ENCODE measurements at places on chromosomes 7 and 10.

DNA sequence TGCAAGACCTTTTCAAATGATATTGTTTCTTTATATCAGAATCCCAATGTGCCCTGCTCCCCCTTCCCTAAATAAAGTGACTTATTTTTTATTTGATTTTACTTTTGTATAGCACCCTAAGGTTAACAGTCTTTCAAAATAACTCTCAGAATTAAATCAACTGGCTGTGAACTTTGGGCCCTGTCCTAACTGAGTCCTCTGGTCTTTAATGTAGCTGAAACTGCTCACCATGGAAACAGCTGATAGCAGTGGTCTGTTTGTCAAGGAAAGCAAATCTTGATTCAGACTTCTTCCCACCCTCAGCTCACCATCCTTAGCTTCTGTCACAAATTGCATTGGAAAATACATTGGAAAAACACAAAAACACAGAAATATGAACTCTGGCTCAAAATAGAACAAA is 105.2 kb upstream of the PRPS1L1 start:
- DNase-seq = no peak

GRCh38 chr7:70679661-70680060 is 452.3 kb upstream of the GALNT17 start:
- DNase-seq = no peak

GRCh38 chr7:151470711-151471110 is 30.8 kb upstream of the CRYGN start:
- no peak for DNase-seq

- DNase-seq = no peak
Observed at GRCh38 chr10:21490028-21490710, 35.3 kb downstream of the SKIDA1 start.

- DNase-seq = no peak
Observed at GRCh38 chr10:44970812-44971395, 7.7 kb downstream of the DEPP1 start.

DNA sequence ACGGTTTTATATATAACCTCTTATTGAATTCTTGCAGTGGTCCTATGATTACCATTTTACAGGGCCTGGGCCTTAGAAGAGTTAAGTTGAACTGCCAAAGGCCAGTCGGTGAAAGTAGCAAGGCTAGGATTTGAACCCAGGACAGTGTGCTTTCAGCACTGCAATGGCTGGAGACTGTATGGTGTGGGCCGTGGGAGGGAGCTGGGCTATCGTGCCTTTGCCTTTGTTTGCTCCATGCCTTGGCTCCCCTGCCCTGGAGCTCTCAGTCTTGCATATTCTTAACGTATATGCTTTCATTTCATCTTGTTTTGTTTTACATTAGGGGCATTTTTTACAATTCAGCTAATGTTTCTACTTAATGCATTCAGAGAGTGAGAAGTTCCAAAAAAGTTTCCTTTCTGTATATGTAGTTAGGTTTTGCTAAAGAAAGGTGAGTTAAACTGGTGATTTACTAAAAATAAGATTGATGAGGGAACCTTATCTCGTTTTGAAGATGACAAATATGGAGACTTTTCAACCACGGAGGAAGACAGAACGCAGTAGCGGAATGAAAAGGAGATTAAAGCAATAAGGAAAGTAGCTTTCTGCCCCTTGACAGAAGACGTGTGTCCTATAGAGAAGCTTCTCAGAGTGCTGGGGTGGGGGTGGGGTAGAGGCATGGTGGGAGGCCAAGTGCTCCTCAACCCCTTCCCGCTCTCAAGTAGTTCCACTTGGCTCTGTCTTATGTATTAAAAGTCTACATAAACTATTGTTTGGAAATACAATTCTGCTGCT is 82.5 kb downstream of the RTKN2 start:
- DNase-seq = no peak

DNA sequence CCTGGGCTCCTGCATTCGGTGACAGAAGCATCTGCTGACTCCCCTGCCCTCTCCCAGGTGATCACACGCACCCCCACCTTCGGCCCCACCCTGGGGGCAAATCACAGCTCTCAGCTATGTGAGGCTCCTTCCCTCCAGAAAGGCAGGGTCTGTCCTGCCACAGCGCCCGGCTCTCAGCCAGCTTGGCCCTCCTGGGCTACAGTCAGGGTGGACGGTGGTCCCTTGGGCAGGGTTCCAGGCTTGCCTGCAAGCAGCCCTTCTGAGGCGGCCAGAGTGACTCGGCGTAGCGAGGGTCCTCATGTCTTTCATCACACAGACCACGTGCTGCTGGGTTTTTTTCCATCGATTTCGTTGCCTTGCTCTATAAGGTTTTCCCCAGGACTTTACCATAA is 53.6 kb upstream of the EBF3 start:
- no peak for DNase-seq

GRCh38 chr7:154332811-154333580 is 280.8 kb downstream of the DPP6 start:
- DNase-seq = no peak

- no peak for DNase-seq
Observed at GRCh38 chr10:13633689-13634088, 46.9 kb downstream of the PRPF18 start.

DNA sequence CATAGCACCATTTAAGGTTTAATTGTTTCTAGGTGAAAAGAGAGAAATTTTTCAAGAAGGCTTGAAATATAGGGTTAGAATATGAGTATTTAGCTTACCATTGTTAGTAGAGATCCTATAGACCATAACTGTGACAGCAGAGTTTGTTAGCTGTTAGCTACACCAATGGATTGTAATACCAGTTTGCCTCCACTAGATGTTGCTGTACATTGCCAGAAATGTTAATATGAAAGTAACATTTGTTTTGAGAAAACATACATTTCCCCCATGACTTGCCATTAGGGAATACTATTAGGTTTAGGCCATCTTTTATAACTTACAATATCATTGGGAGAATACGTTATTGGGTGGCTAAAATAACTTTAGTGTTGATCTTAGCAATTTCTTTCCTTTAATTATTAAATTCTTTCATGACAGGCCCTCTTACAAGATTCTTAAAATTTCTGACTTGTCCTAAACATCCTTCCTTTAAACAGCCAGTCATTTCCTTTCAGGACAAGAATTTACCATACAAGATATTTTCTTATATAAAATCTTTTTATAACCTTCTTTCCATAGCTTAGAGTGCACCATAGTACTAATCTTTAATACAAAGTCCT is 39.5 kb downstream of the ZNF117 start:
- no peak for DNase-seq

DNA sequence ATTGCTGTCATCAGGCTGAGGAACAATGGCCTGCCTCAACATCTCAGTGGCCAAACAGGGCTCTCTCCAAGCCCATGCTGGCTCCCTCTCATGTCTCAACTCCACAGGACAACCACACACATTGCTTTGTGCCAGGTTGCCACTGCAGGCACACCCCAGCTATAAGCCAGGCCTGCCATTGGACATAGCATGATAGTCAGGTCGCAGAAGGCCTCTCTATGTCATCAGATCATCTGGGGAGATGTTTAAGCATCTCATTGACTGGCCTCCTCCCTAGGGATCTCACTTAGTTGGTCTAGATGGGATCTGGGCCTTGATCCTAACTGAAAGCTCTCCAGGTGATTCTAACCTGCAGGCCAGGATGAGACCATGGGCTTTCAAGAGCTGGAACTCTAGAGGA is 257.2 kb downstream of the GRID1 start:
- DNase-seq = no peak

GRCh38 chr7:130205084-130205947 is at the start of gene TMEM209:
TSS of gene TMEM209 (minus strand) at chr7:130205406. CDS start at chr7:130205375, 31 bp downstream.
- peak; percentile 78 for DNase-seq

DNA sequence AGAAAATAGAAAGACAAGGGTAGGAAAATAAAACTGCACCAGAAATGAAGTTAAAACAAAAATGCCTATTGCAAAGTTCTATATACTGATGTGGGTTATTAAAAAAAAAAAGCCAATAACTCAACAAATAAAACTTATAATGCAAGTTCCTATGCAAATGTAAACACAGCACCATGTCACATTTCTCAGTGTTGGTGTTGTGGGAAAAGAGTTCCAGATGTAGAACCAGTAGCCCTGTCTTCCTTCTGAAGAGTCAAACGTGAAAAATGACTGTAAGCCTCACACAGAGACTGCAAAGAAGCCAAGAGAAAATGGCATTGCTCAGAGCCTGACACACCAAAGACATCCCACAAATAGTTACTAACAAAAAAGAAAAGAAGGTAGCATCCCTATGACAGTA is 10.1 kb downstream of the PON2 start:
- no peak for DNase-seq

GRCh38 chr10:62462461-62462860 is 88.3 kb downstream of the ZNF365 start:
- DNase-seq = no peak

- DNase-seq = no peak
Observed at GRCh38 chr7:4233146-4233545, 448.9 kb upstream of the FOXK1 start.

DNA sequence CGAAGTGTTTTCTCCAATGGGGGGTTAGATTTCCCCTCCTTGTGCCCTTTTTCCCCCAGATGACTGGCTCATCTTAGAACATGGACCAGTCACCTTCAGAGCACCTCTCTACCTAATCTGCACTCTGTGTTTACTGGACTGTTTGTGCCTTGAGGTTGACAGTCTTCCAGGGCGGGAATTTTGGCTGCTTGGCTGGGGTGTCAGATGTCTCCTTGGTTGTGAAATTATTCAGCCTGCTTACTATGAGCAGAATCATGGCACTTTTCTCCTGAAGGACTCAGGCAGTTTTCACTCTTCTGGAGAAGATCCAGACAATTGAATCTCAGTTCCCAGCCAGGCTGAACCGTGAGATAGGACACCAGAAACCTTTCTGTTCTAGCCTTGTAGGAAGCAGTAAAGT is 60.3 kb upstream of the NFKB2 start:
- no peak for DNase-seq

DNA sequence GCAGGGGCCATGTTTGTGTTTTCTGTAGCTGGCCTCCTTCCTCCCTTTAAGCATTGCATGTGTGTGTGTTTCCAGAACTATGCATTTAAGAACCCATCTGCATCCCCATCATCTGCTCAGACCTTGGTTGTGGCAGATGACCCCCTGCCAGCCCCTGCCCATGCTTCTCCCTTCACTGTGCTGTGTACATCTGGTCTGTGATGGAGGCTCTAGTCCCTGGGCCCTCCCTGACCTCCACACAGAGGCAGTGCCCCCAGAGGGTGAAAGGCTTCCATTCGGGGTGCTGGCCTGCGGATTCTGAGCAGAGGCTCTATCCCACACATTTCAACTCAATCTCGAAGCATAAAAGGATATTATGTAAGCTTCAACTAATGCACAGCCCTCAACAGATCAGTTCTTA is 89.4 kb downstream of the TACC2 start:
- DNase-seq = no peak

GRCh38 chr10:16258291-16259040 is 178.3 kb upstream of the PTER start:
- DNase-seq = no peak

DNA sequence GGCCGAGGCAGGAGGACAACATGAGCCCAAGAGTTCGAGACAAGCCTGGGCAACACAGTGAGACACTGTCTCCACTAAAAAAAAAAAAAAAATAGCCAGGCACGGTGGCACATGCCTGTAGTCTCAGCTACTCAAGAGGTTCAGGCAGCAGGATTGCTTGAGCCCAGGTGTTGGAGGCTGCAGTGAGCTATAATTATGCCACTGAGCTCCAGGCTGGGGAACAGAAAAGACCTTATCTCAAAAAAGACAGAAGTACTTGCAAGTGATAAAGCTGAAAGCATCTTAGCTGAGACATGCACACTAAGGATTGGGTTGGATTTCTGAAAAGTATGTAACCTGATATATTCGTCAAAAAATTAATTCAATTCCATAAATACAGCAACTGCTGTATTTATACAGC is 68.4 kb downstream of the PPP1R3C start:
- no peak for DNase-seq

DNA sequence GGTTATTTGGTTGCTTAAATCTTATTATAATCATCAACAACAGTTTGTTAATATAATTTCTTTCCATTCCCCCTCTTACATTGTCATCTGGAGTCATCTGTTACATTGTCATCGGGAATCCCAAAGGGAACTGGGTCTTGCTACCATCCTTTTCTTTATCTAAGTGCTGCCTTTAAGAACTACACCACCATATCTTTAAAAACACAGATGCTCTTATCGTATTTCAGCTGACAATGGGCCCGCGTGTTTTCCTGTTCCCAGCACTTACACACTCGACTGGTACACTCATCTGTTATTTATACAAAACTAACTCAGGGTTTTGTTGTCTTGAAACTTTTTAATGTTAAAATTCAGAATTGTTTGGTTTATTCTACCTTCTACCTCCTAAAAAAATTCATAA is 256.2 kb upstream of the MGMT start:
- no peak for DNase-seq

DNA sequence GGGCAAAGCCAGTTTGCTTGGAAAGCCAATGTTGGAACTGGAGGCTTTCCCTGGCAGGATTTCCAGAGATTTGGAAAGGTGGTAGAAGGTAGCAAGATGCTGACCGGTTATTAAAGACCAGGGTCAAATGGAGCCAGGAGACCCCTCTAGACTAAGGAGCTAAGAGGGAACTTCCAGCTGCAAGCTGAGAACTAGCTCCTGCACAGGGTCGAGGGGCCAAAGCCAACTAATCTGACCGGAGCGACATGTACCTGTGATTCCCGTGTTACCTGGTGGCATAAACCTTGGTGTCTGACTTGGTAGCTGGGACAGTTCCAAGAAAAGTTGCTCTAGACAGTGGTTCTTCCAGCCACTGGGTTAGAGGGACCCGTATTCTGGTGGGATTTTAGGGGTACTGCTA is 41.8 kb downstream of the SPDYE5 start:
- no peak for DNase-seq

GRCh38 chr7:50310361-50310760 is 5.8 kb downstream of the IKZF1 start:
- DNase-seq = no peak

GRCh38 chr10:80196270-80196949 is 8.9 kb downstream of the ANXA11 start:
- no peak for DNase-seq

GRCh38 chr10:69709366-69709941 is 79.4 kb downstream of the FAM241B start:
- DNase-seq = no peak

DNA sequence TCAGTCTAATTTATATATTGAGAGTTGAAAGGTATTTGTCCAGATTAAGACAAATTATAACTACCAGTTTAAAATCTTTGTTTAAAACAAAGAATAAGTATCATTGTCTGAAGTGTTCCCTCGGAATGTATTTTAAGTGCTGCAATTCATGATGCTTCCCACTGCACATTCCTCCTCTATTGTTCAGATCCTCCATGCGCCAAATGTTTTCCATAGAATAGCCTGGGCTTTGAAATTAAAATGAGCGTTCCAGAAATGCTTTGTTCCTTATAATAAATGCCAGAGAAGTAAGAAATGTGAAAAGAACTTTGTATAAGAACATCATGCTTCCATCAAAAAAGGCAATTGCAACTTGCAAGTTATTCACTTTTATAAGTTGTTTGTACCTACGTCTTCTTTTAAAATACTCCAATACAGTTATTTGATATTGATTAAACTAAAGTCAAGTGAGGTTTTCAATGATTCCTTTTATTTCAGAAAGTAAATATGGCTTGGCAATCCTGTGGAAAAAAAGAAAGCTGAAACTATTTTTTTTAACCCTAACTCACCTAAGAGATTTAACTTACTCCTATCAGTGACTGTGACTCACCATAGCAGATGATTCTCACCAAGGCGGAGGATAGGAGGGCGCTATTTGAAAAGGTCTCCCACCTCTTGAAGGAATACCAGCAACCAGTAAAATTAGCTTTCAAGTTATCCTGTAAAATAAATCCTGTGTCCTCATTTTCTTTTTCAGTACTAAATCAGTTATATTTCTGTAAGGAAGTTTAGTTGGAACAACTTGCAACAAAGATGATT is 85.8 kb downstream of the CTNNA3 start:
- no peak for DNase-seq

- no peak for DNase-seq
Observed at GRCh38 chr7:45223728-45224630, 66.4 kb downstream of the RAMP3 start.
